ENCODE measurements at places on chromosomes 16 and 17. TPM values are rescaled to one million over a fixed set of nuclear protein-coding genes. Genes with fewer than 3 reads are reported as not detected.

GRCh38 chr16:58487566-58488351 lies 12.2 kb upstream of the NDRG4 start:
- peak; percentile 74 for DNase-seq

DNA sequence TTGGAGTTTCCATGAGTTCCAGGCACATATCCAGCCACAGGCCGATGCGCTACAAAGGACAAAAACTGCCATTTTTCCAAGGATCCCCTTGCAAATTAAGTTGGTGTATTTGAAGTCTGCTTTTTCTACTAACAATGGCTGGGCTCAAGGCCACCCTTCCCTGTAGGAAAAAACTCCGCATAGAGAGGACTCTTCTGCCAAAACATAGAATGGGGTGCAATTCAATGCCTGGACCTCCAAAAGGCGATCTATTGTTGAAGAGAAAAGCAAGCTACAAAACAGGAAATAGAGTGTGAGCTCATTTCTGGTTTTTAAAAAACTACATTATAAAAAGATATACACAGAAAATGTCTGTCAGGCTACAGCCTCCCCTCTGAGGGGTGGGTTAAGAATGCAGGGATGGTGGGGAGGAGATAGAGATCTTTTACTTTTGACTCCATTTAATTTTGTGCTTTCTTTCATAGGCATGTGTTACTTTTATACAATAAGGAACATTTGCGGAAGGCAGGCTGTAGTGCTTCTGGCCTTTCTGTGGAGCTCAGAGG lies 22.9 kb upstream of the PRSS54 start:
- DNase-seq = no peak

- DNase-seq = peak; percentile 84
Measured at GRCh38 chr17:7136266-7136877, 21.8 kb upstream of the ASGR2 start.

- DNase-seq = no peak
Measured at GRCh38 chr17:63124536-63124935, 158.5 kb downstream of the TANC2 start.

DNA sequence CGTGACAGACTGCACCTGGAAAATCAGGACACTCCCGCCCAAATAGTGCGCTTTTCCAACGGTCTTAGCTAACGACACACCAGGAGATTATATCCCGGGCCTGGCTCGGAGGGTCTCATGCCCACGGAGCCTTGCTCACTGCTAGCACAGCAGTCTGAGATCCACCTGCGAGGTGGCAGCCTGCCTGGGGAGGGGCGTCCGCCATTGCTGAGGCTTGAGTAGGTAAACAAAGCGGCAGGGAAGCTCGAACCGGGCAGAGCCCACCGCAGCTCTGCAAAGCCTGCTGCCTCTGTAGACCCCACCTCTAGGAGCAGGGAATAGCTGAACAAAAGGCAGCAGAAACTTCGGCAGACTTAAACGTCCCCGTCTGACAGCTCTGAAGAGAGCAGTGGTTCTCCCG lies 5.1 kb downstream of the GALNS start:
- DNase-seq = no peak

- DNase-seq = no peak
Measured at GRCh38 chr17:28147017-28147416, 104.5 kb downstream of the NLK start.

- no peak for DNase-seq
Measured at GRCh38 chr17:19281161-19281560, 44.0 kb downstream of the EPN2 start.

The TPSG1 gene
- not detected for total RNA-seq

The CCDC92B gene
- not detected for total RNA-seq

The KRT13 gene
- not detected for total RNA-seq
